Fibroblast of skin of right biceps (primary cell): ENCODE measurements at places on chromosomes 11 and 22.

DNA sequence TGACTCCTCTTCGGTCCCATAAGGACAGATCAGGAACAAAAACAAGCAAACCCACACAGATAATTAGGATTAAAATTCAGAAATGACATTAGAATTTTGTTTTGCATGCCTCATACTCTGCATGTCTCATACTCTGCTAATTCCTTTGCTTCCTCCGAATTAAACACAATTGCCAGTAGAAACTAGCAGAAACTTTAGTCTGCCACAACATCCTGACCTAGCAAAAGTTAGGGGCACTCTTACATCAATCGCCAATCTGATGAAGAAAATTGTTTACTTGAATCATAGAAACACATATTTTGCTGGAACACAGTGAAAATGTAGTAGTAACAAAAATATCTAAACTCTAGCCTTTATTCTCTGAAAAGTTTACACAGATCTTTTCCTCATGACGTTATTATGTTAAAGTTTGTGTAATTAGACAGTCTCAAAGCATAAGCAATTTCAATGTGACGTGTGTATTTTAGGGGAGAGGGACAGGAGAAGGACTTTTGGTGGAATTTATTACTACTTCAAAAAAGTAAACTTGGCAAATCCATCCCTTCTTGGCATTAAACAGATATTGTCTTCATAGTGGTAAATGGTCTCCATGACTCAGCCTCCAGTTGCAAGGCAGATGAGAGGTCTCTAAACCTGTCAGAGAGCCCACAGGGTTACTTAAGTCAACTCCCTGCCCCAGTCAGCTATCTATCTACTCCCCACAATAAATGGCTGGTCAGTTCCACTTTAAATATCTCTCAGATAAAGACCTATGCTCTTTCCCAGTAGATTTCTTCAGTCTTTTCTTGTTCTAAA is 249.8 kb upstream of the UBASH3B start:
- peak; percentile 28 for DNase-seq

DNA sequence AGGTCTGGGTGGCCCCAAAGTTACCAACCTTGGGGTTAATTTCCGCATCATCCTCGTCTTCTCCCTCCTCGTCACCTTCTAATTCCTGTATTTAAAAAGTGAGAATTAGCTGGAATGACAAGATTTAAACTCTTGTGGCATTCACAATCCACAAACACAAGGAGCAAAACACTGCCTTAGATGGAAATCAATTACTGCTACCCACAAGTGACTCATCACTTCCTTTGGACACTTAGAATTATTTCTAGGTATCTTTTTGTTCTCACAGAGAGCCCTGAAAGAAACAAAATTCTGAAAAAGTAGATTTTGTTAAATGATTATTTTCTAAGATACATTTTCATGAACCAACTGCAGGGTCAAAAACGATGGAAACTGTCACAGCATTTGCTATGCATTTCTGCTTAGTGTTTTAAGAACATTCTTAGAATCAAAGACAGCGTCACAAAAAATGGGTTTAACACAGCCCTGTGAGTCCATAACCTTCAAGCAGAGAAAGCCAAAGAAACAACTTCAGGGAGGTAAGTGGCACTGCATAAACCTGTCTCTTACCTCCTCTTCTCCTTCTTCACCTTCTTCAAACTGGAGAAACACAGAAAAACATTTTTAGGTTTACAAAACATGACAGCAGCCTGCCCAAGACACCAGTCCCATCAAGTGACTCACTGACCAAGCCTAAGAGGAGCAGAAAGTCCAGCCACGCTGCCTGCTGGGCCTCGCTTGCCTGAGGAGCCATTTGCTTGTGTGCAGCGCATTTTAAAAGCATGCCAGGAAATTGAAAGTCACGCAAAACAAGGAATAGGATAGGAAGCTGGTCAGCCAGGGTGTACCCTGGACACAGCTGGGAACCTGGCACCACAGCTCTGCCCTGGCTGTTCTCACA is 22.3 kb upstream of the PHLDA2 start:
- DNase-seq: peak; percentile 69

DNA sequence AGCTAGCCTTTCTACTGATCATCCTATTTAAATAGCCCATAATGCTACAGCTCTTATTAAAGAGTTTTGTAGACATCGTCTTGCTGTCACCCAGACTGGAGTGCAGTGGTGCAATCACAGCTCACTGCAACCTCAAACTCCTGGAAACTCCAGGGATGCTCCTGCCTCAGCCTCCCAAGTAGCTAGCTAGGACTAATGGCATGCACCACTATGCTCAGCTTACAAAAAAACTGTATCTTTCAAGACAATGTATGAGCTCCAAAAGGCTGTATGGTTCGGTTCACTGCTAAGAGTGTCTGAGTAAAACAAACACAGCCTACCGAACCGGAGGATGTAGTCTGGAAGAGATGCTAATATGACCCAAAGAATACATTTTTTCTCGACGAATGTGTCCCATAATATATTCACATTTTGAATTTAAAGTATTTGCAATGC is 2.6 kb downstream of the TAF1D start:
- no peak for DNase-seq

DNA sequence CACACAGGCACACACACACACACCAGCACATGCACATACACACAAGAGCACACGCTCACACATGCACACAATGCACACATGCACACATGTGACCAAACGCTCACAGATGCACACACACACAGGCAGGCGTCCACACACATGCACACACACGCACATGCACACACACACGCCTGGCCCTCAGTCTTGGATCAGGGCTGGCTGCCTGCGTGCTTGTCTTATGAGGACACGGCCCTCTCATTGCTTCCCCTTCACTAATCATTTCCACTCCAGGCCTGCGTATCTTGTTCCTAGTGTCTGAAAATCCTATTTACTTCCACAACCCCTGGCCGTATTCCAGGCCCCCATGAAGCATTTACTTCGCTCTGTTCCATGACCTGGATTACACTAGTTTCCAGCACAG is 740.5 kb downstream of the BRD1 start:
- DNase-seq: no peak

- no peak for DNase-seq
These were observed 1.8 kb downstream of the DCPS start for GRCh38 chr11:126305699-126306098.
